H4 (cell line): ENCODE measurements at places on chromosomes 16 and 17. TPM values are rescaled to one million over a fixed set of nuclear protein-coding genes. Genes with fewer than 3 reads are reported as not detected.
A peak's percentile ranks its signal among the peaks of the same experiment; 100 is the strongest.

- no peak for DNase-seq
Measured at GRCh38 chr16:56510544-56510943, 9.3 kb downstream of the BBS2 start.

DNA sequence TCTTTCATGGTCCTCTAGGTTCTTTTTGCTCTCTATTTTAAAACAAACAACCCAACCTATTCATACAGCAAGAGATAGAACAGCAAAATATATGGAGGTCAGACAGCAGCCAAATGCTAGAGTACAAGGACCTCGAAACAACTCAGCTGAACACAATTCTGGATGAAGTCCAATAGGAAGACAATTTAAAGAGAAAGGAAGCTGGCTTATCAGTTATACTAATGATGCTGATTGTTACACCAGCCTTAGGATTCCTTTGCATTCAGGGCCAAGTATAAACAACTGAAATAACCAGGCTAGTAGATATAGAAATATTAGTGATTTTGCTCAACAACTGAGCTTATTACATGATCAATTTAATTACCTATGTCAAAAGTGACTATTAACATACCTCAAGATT is 2.5 kb downstream of the SSH2 start:
- DNase-seq: no peak

- DNase-seq: no peak
Measured at GRCh38 chr16:11204513-11205047, 51.4 kb downstream of the SOCS1 start.

DNA sequence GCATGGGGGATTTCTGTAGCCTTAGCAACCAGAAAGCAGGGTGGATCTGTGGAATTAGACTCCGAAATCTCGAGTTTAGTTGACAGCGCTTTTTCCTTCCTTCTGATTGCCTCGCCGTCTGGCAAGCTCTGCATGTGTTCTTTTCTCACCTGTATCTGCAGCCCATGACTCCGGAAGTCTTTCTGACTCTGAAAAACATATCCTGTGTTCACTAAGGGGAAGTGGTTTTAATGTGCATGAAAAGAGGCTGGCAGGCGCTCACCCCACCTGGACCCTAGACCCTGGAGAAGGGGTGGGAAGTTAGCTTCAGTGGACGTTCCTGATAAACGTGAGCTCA is 158.5 kb downstream of the RPTOR start:
- DNase-seq: no peak

DNA sequence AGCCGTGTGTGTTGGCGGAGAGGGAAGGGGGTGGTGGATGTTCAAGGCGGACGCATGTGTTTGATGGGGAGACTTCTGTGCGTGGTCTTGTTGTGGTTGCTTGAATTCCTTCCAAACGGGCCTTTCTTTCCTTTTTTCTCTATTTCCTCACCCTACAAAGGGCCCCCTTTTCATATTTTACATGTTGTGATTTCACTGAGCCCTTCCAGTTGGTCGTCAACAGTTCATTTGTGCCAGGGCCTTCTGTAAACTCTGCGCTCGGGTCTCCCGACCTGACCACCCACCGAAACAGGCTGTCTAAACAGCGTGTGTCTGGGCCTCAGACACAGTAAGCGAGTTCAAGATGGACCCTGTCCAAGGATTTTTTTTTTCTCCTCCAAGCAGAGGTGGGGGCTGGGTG is 228.4 kb downstream of the IRF8 start:
- no peak for DNase-seq

DNA sequence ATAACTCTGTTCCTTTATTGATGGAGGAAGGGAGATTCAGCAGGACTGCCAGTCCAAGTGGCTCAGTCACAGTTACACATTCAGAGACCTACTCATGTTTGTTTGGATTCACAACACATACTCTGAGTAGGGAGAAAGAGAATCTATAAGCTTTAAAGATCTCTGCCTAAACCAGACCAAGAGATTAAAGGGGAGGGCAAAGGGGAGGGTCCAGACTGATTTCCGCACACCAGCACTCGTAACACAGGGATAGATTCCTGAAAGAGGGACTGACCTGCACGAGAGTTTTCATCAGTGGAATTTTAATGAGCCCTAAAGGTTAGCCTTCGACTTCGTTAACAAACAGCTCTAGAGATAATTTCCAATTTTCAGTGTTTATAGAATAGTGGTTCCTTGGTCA is 71.7 kb upstream of the PMFBP1 start:
- no peak for DNase-seq

GRCh38 chr16:49332589-49333258 is 40.9 kb upstream of the C16orf78 start:
- no peak for DNase-seq

DNA sequence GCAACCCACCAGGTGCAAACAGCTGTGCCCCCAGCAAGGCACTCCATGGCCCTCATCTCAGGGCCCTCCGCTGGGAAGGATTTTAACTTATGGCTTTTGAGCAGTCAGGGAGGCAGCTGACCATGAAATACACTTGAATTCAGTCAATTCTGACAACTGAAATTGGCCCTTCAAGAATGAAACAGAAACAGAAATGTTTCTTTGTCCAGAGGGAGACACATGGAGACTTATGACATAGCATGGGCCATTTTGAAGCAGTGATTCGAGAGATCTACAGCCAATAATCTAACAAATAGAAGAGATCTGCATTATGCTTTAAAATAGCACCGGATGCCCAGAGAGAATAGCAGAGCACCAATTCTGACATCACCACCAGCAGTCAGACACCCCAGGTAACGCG is 7.5 kb downstream of the CACNG1 start:
- no peak for DNase-seq

- DNase-seq: no peak
Measured at GRCh38 chr17:43341715-43342588, 56.8 kb upstream of the ARL4D start.

DNA sequence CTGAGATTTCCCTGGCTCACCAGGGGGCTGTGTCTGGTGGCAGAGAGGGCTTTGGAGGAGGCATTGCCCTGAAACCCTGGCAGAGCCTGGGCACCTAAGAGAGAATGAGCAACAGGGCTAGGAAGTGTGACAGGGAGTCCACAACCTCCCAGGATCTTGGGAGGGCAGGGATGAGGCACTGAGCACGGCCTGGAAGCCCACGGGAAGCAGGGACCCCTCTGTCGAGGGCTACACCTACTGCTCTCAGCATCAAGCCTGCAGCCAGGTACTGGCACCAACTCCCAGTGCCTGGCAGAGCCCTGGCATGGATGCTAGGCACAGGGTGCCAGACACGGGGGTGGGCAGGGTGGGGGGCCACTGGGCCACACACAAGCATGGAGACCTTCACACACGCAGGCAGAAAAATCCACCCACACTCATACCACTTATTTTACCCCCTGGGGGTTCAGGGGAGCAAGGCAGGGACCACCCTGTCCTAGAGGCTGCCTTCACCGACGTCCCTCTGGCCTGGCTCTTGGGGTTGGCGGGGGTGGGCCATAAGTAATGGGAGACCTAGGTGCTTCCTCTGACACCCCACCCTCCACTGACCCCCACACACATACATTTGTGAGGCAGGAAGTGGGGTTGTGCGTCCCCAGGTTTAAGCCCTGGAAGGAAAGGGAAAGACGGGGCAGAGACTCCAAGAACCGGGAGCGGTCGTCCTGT is 970 bp upstream of the HSD11B2 start:
- no peak for DNase-seq

DNA sequence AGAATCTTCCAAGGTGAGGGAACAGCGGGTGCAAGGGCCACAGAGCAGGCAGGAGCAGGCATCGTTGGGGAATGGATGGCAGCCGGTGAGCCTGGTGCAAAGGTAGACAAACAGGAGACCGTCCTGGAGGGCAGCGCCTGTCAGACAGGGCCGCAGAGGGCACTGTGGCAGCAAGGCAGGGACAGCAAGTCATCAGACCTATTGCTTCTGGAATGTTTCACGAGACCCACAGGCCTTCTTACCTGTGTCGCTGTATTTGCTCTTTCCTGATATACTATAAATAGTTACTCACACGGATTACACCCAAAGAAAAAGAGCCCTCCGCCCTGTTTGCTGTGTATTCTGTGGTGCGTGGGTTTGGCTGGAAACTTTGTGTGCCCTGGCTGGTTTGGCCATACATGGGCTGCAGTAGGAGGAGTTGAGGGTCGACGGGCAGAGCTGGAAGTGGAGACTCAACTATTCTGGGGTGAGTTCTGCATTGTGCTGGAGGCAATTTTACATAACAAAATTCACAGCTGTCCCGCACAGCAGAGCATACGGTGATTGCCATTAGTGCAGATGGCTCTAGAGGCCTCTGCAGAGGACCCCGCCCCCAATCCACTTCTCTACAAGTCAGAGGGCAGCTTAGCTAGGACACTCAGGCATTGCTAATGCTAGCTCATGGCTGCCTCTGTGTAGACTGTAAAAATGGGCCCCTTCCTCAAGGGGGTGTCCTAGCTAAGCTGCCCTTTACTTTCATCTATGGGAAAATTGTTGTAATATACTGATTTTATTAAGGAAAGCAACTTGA is 18.6 kb upstream of the POLR3E start:
- no peak for DNase-seq

DNA sequence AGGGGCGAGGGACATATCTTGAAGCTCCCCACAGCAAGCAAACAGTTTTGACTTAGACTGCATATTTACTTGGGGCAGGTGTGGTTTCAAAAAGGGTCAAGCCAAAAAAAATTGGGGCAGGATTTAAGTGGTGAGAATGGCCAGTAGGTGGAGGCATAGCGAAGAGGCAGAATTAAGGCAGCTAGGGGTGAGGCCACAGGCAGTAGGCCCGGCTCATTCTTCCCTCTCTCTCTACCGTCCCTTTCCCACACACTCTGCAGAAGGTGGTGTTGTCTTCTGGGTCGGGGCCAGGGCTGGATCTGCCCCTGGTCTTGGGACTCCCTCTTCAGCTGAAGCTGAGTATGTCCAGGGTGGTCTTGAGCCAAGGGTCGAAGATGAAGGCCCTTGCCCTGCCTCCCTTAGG is 2.6 kb downstream of the SHBG start:
- DNase-seq: peak; percentile 24

C1QTNF1 gene
- total RNA-seq: 0.56 and 2.6 TPM in 2 replicates

GAST gene
- total RNA-seq: not detected in 2 replicates

ABCA9 gene
- not detected in 2 replicates for total RNA-seq

AGRP gene
- not detected in 2 replicates for total RNA-seq
